ENCODE measurements at places on chromosomes 5 and 9.

DNA sequence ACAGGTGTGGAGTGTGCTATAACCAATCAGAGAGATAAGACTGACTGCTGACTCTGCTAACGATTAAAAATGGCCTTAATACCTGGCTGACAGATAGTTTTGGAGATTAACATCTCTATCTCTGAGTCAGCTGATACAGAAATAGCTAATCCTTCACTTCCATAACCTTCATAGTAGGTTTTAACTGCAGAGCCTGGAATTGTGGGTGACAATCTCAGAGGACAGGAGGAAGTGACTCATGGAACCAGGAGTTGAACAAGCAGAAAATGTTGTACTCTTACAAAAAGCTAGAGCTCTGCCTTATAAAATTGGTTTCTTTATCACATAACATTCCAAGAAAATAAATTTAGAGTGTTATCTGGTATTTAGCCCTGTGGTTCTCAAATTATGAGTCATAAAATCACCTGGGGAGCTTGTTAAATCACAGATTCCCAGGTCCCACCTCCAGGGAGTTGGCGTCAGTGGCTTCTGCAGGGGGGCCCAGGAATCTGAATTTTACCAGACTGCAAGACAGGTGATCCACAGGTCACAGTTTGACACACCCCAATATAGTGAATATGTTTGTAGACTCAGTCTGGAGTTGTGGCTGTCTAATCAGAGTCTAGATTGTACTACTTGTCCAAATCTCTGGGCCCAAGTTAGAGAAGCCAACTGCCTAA lies 44.4 kb upstream of the AFAP1L1 start:
- DNase-seq, result no peak

DNA sequence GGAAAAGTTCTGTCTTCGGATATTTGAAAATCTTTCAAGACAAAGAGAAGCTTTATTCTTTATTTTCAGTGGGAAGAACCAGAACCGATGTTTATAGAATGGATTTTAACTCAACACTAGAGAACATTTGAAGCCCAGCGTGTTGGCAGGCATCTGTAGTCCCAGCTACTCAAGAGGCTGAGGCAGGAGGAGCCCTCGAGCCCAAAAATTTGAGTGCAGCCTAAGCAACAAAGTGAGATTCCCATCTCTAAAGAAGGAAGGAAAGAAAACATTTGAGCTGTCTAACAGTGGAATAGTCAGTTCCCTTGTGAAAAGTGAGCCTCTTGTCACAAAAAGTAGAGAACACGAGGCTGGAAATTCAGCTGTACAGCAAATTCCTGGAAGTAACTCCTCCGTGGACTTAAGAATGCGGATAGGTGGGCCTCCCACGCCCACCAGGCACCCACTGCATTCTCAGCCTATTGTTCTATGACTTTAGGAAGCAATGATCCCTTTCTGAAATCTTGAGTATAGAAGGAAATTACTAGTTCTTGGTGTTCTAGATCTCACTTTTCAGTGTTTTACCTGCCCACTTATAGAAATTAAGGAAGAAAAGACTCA lies 2.3 kb upstream of the PTPDC1 start:
- DNase-seq, result no peak

- DNase-seq, result no peak
Observed at GRCh38 chr9:17387565-17387964, 191.3 kb upstream of the SH3GL2 start.

GRCh38 chr9:81902626-81903025 lies 25.6 kb upstream of the SPATA31D4 start:
- no peak for DNase-seq

DNA sequence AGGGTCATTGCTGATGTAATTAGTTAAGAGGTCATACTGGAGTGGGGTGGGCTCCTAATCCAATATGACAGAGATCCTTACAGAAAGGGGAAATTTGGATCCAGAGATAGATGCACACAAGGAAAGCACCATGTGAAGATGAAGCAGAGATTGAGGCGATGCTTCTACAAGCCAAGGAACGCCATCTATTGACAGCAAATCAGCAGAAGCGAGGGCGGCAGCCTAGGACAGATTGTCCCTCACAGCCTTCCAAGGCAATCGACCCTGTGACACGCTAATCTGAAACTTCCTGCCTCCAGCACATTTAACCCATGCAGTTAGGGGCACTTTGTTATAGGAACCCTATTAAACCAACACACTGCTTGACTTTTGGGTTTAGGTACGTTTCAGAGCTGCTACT lies 285.1 kb upstream of the DAP start:
- DNase-seq, result no peak

- DNase-seq, result no peak
Observed at GRCh38 chr5:132132138-132132537, 58.5 kb downstream of the CSF2 start.

GRCh38 chr9:90092508-90092907 lies 487.7 kb downstream of the GADD45G start:
- DNase-seq, result no peak

GRCh38 chr5:113612060-113612496 lies 98.6 kb downstream of the YTHDC2 start:
- no peak for DNase-seq

DNA sequence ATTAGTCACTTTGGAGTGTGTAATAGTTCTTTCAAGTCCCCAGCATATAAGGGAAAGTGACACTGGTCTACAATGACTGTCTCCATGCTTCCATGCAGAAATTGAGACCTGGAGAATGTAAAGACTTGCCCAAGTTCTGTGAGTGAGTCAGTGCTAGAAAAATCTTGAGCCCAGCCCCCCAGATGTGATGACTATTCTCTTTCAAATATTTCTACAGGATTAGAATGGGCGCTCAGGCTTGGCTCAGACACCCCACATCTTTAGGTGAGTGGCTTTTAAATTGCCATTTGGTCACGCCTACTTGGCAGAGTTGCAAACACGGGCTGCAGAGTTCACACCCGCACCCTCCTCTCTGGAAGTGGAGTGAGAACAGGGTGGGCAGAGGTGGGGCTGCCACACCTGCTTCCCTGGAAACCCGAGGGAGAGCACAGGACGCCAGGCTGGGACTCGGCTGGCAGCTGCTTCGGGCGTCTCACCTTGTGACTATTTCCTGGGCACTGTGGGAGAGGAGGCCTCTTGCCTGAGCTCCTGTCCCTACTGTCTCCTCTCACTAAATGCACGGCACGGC lies 37.6 kb downstream of the ROPN1L start:
- no peak for DNase-seq

DNA sequence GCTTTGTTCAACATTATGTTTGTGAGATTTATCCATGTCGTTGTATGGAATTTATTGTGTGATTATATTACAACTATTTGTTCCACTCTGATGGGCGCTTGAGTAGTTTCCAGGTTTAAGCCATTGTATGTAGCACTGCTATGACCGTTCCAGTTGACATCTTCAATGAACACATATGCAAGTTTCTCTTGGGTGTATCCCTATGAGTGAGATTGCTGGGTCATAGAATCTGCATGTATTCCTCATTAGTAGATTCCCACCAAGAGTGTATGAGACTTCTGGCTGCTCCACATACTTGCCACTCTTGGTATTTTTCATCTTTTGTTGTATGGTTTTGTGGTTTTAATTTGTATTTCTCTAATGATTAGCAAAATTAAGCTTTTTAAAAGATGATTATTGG lies 22.9 kb downstream of the NUP214 start:
- DNase-seq, result no peak

DNA sequence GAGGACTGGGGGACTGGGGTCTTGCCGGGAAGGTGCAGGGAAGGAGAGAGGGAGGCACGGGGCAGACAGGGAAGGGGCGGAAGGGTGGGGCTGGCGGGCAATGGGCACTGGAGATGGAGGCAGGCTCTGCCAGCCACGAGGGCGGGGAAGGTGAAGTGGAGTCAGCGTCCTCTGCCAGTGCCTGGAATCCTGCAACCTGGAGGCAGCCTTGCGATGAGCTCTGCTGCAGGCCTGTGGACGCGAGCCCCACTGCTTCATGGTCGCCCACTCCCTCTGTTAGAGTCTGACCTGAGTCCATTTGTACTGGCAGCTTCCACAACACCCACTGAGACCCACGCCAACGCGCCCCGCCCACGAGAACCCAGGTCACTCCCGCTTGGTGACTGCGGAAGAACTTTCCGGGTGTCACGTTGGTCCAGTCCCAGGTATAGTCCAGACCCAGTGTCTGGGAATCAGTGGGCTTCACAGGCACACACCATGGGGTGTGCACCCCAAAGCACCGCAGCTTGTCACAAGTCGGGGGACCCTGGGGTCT lies 106.4 kb upstream of the PPP1R26 start:
- no peak for DNase-seq
